ENCODE measurements at places on chromosomes 7 and 10.

GRCh38 chr7:133662830-133663229 lies 410.0 kb downstream of the EXOC4 start:
- DNase-seq, result no peak

GRCh38 chr10:6423004-6423403 lies 157.1 kb downstream of the PRKCQ start:
- no peak for DNase-seq

DNA sequence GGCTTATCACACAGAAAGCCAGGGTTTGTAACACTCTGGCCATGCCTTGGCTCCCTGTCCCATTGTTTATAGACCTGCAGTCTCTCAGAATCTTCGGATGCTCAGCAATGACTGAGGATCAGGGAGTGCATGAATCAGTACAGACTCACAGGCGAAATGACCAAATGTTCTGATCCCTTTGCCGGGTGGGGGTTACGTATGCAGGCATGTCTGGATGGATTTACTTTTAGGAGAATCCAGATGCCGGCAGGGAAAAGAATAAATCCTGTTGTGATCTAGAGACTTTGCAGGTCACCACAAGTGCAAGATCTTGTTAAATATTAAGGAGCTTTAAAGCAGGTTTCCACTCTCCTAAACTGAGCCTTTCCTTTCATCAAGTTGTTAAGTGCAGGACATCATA lies 149.5 kb downstream of the SFMBT2 start:
- no peak for DNase-seq

DNA sequence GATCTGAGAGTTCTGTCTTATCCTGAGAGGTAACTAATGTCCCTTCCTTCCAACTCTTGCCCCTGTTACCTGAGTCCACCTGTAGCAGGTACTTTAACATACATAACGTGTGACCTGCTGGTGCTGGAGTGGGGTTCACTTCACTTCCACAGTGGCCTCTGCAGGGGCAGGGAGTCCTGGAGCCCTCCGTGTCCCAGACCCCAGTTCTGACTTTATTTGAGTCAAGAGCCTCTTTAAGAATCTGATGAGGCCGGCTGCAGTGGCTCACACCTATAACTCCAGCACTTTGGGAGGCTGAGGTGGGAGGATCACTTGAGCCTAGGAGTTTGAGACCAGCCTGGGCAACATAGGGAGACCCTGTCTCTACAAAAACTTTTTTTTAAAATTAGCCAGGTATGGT lies 117.0 kb upstream of the RET start:
- DNase-seq, result no peak

- no peak for DNase-seq
Observed at GRCh38 chr10:121501796-121502195, 96.4 kb downstream of the FGFR2 start.

- no peak for DNase-seq
Observed at GRCh38 chr7:73329861-73330581, 2.1 kb downstream of the FKBP6 start.

- no peak for DNase-seq
Observed at GRCh38 chr7:17651863-17652385, 288.4 kb downstream of the SNX13 start.

GRCh38 chr10:17548770-17549169 lies 68.4 kb downstream of the HACD1 start:
- no peak for DNase-seq

DNA sequence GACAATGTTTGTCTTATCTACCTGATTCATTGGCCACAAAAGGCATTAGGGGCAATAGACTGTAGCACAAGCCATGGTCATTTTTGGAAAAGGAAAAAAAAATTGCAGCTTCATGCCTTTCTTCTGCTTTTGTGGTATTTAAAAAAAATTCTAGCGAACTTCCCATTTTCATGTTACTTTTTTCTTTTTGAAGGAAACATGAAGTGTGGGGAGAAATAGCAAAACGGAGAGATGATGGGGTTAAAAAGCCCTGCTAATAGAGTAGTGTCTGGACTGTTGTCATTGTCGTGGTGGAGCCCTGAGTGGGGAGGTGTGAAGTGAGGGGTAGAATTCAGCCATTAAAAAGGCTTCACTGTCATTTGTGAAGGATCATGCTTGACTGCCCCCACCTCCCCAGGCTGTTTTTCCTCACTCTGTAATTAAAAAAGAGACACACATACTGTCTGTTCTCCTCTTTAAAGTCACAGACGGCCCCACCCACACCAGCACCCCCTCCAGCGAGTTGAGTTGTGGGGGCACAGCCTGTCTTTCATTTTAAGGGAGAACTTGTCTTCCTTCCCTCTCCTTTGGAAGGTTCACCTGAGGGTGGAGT lies 272.4 kb downstream of the CREB5 start:
- DNase-seq, result no peak

GRCh38 chr7:28483112-28483511 lies 70.8 kb downstream of the CREB5 start:
- DNase-seq, result no peak

- DNase-seq, result no peak
Observed at GRCh38 chr7:158076656-158077055, 511.0 kb downstream of the PTPRN2 start.

DNA sequence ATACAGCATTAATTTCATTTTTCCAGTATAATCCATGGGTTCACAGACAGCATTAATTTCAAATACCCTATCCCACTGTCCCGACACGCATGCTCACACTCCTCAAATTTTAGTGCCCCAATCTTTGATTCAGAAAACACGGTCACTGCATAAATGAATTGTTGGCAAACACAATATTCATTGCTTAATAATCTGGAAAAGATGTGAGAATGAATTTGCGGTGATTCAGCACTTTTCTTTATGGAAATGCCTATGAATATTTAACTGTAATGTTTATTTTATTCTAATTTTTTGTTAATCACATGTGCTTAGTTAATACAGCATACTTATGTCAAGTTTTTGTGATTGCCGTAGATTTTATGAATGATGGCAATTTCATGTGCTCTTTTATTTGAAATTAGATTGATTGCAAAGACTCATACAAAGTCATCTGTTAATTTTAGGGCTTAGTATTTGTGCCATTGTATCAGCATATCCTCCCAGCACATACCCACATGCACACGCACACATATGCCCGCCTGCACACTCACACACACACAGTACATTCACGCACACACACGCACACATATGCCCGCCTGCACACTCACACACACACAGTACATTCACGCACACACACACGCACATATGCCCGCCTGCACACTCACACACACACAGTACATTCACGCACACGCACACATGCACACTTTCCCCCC lies 35.1 kb downstream of the MACROH2A2 start:
- no peak for DNase-seq

- DNase-seq, result no peak
Observed at GRCh38 chr10:29617880-29618340, 16.9 kb downstream of the SVIL start.

- DNase-seq, result no peak
Observed at GRCh38 chr10:86439544-86439943, 72.9 kb upstream of the GRID1 start.

DNA sequence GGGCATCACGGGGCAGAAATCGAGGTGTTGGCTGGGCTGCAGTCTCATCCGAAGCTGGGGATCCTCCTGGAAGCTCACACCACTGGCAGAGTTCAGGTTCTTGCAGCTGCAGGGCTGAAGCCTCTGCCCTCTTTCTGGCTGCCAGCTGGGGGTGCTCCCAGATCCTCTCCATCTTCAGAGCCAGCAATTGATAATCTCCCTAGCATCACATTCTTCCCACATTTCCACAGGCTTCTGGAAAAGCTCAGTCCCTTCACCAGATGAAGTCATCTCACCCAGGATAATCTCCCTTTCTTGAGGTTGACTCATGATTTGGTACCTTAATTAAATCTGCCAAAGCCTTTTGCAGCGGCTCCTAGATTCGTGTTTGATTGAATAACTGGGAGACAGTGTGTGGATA lies 55.2 kb downstream of the NRP1 start:
- DNase-seq, result no peak

DNA sequence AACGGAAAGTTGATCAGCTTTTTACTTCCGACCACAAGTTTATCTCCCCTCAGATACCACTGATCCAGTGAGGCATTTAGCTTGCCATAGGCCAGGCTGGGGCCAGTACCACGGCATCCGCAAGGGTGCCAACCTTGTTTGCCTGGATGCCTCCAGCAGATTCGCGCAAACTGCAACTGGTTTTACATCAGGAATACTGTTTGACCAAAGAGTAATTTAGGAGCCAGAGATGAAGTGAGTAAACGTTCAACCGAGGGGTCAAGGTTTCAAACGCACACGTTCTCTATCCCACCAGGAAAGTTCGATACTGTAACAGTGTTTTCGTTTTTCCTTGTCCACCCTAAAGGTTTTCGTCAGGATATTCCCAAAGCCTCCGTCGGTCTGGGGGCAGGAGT lies 266 bp upstream of the MDFIC start:
- DNase-seq, result no peak

DNA sequence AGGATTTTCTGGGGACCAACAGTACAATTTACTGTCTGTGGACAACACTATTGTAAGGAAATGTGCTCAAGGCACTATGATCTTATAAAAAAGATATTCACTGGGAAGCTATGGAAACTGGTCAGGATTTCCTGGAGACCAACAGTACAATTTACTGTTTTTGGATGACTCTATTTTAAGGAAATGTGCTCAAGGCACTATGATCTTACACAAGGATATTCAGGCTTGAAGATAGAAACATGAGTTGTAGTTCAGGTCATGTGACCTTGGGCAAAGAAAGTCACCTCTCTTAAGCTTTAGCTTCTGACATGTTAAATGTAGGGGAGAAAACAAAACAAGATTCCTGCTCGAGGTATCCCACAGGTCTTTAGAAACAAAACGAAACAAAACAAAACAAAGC lies 1.7 kb upstream of the ITPRID1 start:
- DNase-seq, result no peak

All from activated naive CD4-positive, alpha-beta T cell (primary cell).